CD8-positive, alpha-beta memory T cell (primary cell): ENCODE measurements at places on chromosomes 4 and X. TPM values are rescaled to one million over a fixed set of nuclear protein-coding genes. Genes with fewer than 3 reads are reported as not detected.

Gene CXXC4
- not detected for total RNA-seq

Gene ELF4
- 23.8 TPM for total RNA-seq

Gene TMSB15B
- 6.7 TPM for total RNA-seq

Gene DRD5
- not detected for total RNA-seq

Gene GUCY1B1
- total RNA-seq, result 0.18 TPM

DNA sequence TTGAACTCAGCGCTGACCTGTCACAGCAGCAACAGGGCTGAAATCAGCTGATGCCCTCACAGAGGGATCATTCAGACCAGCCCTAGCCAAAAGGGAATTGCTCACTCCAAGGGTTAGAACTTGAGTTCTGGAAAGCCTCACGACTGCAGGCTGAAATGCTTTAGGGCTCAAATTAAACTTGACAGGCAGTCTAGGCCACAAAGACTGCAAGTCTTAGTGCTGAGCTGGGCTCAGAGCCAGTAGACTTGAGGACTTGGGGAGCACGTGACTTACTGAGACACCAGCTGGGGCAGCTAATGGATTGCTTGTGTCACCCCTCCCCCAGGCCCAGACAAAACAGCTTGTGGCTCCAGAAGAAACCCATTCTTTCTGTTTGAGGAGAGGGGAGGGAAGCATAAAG is 119.0 kb upstream of the SLC6A14 start:
- no peak for DNase-seq

DNA sequence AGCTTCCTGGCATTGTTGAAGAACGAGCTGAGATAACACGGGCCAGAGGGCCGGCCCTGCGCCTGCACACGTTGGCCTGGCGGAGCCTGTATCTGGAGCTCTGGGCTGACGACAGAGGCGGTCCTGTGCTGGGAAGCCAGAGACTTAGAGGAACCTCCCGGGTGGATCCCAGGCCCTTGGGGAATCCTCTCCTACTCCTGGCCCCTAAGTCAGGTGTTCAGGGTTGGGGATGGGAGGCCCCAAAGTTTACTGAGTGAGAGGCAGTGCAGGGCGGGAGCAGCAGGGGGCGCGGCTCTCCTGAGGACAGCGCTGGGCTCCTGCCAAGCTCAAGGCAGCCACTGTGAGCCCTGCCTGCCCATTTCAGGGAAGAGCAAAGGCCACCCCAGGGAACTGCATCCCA is 2.5 kb upstream of the HTRA3 start:
- no peak for DNase-seq

DNA sequence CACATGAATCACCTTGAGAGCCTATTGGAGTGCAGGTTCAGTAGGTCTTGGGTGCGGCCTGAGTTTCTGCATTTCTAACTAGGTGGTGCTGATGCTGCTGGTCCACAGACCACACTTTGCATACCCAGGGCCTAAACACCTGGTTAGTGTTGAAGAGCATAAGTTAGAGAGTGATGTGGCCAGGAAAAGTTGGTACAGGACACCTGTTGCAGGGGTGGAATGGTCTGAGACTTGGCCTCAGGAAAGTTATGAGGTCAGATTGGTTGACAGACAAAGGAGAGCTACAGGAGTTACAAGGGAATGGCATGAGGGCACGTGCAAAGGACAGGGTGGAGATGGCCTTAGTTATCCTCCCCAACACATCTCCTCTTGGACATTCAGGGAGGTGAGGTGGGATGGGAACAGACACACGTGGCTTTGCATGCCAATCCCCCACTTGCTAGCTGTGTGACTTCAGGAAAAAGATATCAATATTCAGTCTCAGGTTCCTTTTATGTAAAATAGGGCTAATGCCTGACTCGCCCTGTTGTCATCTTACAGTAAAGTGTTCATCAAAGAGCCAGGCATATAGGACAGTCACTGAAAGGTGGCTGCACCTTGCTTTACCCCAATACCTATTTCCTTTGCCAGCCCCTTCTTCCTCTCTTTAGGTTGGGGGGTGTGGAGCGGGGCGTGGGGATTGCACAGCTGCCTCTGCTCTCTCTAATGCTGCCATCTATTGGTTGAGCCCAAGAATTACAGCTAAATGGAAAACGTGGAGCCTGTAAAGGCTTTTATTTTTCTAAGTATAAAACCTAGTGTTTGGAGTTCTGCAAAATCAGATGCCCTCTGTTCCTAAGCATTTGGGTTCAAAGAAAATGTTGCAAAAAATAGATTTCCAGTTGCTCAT is 47.5 kb downstream of the ATG4A start:
- DNase-seq, result no peak

DNA sequence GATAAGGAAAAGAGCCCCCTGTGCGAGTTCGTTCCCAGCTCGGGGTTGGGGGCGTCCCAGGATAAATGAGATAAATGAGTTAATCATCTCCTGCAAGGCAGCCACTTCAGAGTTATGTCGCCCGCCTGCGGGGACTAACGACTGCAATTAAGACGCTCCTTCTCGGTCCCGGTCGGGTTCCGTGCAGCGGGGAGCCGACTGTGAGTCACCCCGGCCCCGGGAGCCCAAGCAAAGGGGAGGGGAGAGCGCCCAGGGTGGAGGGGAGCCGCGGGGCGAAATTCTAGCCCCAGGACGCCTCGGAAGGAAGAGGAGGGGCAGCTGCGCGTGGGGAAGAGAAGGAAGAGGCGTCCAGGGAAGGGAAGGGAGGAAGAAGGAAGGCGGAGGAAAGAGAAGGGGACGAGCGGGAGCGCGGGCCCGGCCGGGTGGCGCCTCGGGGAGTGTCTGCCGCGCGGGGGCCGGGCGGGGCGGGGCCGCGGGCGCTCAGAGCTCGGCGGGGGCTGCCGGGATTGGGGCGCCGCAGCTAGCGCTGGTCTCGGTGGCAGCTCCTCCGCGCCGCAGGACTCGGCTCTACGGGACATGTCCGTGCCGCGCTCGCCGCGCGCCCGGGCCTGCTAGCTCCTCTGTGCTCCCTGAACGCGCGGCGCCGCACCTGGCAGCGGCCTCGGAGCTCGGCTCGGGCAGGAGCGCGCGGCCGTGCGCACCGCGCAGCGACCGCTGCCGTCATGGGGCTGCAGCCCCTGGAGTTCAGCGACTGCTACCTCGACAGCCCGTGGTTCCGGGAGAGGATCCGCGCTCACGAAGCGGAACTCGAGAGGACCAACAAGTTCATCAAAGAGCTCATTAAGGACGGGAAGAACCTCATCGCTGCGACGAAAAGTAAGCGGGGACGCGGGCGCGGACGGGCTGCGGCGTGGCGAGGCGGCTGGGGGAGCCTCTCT is at the start of gene ARHGAP10:
Gene ARHGAP10 (plus strand): TSS at position 509 of the 938 bp plus-strand sequence. CDS start 214 bp downstream, at position 723.
- DNase-seq, result peak; percentile 76

DNA sequence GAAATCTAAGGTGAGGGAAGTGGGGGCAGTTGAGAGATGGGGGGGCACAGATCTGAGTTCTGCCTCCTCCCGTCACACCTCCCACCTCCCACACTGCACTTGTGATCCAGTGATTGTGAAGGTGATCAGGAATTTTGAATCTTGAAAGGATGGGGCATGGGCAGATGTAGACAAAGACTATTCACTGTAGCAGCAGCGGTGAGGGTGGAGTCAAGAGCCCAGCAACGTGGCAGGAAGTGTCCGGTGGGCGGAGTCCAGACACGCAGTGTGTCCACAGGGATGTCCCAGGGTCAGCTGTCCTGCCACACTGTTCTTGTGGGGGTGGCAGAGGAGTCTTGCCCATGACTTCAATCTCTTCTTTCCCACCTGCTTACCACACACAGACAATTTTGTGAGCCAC is 330.5 kb upstream of the GALNT7 start:
- no peak for DNase-seq

DNA sequence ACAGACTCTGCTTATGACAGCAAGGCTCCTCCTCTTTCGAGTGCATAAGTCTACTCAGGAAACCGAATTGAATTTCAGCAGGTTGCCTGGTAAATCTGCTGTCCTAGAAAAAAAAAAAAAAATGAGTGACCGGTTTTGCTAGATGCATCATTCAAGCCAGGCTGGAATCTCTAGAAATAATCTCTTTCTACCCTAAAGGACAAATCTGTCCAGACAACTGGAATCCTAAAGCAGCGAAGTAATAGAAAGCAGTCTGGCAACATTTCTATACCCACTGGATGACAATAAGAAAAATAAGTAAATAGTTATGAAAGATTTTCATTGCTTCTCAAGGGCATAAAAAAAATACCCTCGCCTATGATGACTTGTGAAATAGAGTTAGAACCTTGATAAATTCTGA is 703.5 kb downstream of the RPA4 start:
- no peak for DNase-seq

DNA sequence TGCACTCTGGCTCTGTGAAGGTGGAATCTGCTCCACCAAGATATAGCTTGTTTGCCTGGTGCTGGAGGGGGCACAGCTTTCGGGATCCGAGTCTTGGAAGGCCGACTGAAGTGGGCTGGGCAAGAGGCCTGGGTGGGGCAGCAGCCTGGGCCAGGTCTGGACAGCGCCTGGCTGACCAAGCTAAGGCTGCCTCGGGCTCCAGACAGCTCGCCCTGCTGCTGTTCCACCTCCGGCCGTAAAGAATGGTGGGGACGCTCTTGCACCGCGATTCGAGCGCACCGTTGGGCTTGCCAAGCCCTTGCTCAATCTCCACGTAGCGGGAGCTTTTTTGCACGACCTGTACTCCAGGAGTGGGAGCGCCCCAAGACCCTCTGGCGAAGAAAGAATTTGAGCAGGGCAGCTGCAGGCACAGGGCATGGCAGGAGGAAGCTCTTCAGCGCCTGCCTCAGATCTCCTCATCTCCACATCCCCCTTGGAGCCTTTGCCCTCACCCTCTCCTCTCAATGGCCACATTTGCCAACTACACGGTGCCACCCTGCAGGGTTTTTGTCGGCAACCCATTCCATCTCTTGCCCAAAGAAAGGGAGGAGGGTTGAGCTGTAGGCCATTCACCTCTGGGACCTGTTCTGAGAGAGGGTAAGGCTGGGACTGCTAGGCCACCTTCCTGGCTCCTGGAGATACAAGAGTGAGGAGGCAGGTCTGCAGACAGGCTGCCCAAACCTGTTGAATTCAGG is 18.9 kb downstream of the CNGA2 start:
- DNase-seq, result no peak

- no peak for DNase-seq
Observed at GRCh38 chrX:16654093-16654492, 4.1 kb downstream of the S100G start.

GRCh38 chr4:153486281-153487151 is 20.4 kb downstream of the TMEM131L start:
- peak; percentile 25 for DNase-seq

- peak; percentile 67 for DNase-seq
Observed at GRCh38 chrX:123833387-123833786, 26.5 kb upstream of the XIAP start.
